ENCODE measurements at places on chromosomes 1 and 21.

- DNase-seq = no peak
Measured at GRCh38 chr1:12649971-12650421, 6.1 kb downstream of the AADACL4 start.

DNA sequence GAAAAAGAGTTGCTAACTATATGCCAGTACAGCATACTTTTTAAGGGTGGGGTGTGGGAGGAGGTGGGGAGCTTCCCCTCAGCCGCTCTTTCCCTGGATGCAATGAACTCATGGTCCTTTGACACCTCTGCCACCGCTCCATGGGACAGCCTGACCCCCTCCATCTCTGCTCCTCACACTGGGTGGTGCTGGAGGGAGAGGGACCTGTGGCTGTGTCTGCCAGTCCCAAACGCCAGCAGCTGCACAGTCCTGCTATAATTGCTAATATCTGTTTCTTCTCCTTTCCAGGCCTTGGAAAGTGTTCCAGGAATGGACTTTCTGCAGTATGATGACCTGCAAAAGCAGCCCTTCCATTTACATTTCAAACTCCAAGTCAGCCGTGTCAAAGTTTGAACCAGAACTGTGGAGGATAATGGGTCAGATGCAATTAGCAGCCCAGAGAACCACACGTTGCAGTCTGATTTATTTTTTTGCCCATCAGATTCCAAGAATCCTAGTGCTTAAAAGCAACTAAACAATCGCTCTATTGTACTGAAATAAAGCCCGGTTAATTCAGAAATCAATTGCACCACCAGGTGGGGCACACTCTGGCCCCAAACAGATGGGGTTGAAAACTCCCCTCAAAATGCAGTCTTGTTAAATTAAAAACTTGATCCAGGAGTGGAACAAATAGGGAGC, 160.7 kb upstream of the LMO4 start:
- peak; percentile 12 for DNase-seq

GRCh38 chr1:206998816-206999215, 28.6 kb upstream of the FCAMR start:
- no peak for DNase-seq

GRCh38 chr1:185920602-185921001, 186.4 kb downstream of the HMCN1 start:
- no peak for DNase-seq

DNA sequence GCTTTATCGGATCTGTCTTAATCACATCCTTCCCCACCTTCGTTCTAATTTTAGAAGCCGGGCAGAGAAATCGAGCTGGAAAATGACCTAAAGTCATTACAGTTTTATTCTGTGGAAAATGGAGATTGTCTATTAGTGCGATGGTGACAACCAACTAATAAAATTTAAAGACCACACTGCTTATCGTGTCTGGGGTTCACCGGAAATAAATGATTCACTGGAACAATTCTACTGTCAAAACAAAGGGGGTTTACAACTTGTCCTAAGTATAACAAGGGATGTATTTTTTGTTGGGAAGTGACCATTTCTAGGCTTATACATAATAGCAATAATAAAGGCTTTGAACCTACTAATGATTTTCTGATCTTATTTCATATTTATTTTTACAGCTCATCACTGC, 55.6 kb downstream of the B3GALNT2 start:
- DNase-seq = no peak

DNA sequence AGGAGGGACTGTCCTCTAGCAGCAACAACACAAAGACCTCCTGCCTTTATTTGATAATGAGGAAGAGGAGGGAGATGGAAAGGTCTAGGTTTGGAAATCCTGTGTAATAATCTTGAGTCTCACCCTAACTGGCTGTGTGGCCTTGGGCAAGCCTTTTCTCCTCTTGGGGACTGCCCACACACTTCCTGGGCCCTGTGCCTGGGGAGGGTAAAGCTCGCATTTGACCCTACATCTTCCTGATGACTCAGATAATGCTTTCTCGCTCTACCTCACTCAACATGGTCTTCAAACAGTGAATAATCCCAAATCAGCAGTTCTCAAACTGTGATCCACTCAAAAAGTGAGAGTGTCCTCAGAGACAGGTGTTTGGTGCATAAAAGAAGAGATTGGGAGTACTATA, 81.2 kb downstream of the VWA5B1 start:
- no peak for DNase-seq

DNA sequence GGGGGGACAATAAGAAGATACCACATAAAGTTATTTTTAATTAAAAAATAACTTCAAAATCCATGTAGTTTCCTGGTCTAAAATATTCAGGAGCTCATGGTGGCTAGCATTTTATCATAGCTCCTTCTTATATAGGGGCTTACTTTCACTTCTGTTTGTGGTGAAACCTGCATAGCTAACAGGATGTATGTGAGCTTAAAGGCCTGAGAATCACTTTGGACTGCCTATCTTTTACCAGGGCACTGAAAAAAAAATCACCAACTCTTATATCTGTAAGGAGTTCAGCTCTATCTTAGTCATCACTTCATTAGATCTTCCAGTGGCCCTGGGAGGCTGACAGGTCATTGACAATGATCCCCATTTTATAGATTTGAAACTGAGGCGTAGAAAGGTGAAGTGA, 21.3 kb downstream of the UROD start:
- DNase-seq = no peak

DNA sequence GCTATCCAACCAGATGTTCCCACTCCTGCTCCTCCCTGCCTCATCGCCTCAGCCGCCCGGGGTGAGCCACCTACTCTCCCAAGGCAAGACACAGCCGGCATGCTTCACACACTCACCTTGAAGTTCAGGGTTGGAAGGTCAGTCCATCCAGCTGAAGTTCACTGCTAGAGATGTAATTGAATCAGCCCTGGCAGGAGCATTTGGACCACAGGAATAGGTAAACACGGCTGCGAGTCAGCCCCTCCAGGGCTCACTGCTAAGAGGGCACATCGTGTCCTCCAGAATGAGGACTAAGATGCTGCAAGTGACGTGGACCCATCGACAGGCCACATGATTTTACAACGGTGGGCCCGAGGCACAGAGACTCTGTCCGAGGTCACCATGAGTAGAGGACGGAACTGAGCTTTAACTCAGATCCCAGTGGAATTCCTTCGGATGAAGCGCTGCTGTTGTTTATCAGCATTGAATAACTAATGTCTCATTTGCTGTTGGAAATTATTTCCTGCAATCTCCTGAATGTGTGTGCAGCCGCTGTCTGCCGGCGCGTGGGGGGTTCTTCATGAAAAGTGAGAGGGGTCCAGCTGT, 41.9 kb downstream of the RSPH1 start:
- no peak for DNase-seq

- no peak for DNase-seq
Measured at GRCh38 chr1:21051177-21051825, 125.4 kb downstream of the EIF4G3 start.

DNA sequence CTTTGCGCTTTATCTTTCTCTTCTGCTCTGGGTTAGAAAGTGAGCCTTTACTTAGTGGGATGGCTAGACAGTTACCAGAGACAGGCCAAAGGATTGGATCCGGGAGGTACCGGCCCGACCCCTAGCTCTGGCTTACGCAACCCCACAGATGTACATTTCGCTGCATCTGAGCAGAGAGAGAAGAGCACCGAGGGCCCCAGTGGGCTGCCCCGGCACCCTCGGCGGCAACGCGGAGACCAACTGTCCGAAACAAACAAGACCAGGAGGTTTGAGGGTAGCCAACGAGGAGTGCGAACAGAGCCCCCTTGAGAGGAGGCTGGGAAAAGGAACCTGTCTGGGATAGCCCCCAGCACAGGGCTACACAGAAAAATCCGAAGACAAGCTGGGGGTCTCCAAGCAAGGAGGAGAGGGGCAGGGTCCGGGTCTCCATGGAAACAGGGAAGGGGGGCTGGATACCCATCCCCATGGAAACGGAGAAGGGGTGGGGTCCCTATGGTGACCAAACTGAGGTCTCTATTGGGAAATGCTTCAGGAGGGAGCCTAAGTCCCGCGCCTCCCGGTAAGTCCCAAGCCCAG, 373 bp downstream of the MTF1 start:
- no peak for DNase-seq

DNA sequence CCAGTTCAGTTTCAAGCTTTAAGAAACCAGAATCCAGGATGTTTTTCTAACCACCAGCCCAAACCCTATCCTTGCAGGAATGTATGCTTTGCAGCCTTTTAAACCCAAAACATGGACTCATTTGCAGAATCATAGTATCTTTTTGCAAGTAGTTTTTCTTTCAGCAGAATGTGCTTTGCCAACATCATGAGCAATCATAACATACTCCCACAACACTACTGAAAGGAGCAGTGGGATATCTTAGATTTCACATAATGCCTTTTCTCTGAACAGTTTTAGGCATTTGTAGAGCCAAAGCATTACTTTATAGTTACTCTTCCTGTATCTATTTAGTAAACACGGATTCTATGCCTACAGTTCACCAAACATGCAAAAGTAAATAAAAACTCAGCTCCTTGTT, 10.0 kb upstream of the SH2D2A start:
- no peak for DNase-seq

DNA sequence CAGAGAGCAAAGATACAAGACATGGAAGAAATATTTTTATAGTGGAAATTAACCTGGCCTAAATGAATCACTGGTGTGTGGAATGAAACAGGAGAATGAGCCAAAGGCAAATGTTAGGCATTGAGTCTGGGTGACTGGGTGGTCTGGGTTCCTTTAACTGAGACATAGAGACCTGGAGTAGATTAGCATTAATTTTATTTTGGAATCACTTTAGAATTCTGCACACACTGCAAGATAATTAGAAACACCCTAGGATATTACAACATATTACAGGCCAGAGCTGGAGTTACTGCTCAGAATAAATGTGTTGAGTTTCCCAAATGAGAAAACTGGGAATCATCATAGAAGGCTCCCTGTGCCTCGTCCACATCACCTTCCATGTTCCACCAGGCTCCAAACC, 85.5 kb downstream of the PLPPR5 start:
- no peak for DNase-seq

DNA sequence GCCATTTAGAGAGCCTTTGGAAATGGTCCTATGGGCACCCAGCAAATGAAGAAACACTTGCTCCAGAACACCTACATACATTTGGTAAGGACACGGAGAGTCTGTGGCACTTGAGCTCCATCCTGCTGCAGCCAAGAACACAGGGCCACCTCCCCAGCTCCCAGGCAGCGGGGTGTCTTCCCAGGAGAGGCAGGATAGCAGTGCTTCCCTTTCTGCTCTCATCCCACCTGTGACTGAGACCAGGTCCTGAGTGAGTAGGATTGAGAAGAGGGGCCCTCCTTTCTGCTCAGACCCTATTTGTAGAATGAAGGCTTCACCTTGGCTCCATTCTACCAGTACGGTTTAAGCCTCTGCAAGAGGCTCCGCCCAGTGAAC, 4.1 kb downstream of the C1orf174 start:
- DNase-seq = no peak

DNA sequence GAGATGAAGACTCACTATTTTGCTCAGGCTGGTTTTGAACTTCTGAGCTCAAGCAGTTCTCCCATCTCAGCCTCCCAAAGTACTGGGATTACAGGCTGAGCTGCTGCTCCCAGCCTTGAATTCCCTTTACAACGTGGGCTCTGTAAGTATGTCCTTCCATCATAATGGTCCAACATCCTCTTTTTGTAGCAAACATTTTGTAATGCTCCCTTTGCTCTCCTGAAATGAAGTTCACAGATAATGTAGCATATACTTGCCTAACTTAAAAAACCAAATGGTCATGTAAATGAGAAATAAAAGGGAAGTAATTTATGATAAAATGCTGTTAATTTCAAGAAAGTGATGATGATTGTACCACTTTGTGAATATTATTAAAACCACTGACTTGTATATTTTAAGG, 30.5 kb upstream of the THEM4 start:
- DNase-seq = no peak

GRCh38 chr1:78475888-78476610, 14.7 kb upstream of the PTGFR start:
- no peak for DNase-seq

DNA sequence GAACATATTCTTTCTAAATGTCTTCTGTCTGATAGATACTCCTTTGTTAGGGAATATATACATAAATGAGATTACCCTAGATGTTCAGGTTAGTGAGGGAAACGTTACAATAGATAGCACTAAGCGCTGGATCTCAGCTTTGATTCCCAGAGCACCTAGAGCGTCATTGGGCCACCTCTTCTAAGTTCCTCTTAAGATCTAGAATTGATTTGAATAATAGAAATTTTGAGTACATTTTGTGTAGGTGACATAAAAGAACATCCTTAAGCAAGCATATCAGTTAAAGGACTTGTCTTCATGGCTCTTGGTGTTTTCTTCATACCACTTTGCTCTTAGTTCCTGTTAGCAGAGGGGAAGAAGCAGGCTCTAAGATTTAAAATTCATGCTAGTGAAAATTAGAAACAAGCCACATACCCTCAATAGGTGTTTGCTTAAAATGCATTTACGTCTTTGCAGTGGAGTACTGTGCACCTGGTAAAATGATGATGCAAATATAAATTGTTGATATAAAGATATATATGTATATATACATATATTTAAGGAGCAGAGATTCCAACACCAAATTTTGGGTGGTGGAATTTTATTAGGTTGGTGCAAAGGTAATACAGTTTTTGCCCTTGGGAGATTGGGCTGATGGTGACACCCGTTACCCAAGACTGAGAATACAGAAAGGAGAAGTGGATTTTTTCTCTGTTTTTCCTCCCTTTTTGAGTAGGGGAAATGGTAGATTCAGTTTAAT, 47.1 kb downstream of the DYRK1A start:
- DNase-seq = no peak

DNA sequence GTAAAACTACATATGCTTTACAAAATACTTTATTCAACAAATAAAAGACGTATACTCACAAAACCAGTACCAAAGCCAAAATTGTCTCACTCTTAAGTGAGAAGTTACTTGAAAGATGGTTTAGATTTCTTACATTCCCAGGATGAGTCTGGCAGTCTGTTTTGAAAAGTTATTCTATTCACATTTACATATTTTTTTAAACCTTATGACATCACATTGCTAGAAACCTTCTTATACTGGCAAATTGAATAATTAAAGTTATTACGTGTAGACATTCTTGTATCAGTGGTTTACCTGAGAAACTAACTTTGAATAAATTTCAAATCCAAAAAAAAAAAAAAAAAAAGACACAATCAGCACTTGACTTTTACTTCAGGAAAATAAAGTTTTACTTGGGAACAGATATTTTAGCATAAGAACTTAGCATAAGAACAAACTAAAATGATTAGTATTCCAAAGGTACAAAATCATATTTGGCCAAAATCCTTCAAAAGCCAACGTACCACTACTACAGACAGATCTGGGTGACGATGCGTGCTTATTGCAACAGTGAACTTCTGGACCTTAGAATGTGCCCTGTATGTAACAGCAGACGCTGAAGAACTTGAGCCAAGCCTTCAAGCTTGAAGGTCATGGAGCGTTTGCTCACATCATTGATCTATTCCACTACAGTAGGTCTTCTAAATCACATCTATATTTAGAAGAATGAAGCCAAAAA, 2.5 kb downstream of the CDC42BPA start:
- DNase-seq = peak; percentile 29

GRCh38 chr21:35366394-35367080, 317.4 kb upstream of the RUNX1 start:
- DNase-seq = no peak

GRCh38 chr21:40652436-40652835, 194.5 kb downstream of the DSCAM start:
- DNase-seq = no peak

Measured in GM23338 (cell line).